ENCODE measurements at places on chromosomes 1 and 21.

DNA sequence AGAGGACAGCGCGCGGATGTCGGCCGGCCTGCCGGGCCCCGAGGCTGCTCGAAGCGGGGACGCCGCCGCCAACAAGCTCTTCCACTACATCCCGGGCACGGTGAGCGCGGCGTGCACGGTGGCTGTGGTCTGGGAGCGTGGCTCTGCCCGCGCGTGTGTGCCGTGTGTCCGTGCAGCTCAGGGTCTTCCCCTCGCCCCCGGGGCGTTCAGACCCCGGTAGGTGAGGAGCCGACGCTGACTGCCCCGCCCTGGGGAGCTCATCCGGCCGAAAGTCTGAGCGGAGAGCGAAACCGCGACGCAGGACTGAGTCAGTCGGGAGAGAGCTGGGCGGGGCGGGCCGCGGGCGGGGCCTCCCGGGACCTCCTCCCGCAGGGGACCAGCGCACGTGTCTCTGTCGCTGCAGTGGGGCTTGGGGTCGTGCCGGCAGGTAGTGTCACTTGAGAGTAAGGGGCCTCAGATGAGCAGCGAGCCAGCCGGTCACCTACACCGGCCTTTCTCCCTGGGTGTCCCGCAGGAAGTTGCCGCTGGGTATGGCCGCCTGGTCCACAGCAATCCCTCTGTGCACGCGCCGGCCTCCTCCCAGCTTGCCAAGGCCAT lies 520 bp downstream of the PLEKHN1 start:
- DNase-seq: peak; percentile 75

GRCh38 chr1:232353001-232353400 lies 276.9 kb downstream of the SIPA1L2 start:
- no peak for DNase-seq

DNA sequence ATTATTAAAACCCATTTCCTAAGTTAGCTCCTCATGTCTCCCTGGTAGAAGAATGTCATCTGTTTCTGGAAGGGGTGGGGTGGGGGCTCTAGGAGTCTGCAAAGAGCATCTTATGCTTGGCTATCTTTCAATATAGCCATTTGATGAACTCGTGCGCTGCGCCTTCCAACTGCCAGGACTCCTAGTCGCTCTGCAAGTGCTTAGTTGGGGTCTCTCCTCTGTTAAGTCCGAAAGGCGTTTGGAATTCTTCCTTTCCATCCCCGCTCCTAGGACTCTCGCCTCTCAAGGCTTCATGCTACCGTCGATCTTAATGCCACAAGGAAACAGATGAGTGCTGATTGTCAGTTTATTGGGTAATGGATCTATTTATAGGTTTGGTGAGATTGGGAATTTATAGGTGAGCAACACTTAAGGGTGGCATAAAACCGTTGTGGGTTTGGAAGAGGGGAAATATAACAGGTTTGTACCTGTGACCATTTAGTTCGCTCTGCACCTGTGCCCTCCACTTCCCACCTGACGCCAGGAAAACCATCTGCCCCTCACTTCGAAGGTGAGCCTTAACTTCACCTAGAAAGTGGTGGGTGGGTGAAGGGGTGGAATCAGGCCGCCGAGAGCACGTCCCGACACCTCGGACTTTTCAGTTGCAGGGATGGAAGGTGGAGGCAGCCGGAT lies 1.1 kb downstream of the KCNH1 start:
- DNase-seq: no peak

- DNase-seq: no peak
Observed at GRCh38 chr1:236534151-236534651, 10.4 kb downstream of the LGALS8 start.

GRCh38 chr1:37040773-37041172 lies 6.5 kb upstream of the GRIK3 start:
- DNase-seq: no peak

- DNase-seq: no peak
Observed at GRCh38 chr1:61816191-61816590, 73.9 kb downstream of the PATJ start.

DNA sequence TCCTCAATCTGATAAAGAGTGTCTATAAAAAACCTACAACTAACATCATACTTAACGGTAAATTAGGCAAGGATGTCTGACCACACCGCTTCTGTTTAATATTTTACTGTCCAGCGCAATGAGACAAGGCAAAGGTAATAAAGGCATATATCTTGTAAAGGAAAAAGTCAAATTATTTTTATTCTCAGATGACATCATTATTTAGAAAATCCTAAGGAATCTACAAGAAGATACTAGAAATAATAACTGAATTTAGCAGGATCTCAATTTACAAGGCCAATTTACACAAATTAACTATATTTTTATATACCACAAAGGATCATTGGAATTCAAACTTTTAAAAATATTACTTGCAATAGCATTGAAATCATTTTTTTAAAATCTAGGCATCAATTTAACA lies 29.4 kb downstream of the GJA4 start:
- no peak for DNase-seq

- DNase-seq: no peak
Observed at GRCh38 chr1:235923466-235924021, 56.8 kb upstream of the LYST start.
